ENCODE measurements at places on chromosomes 2 and 18.

DNA sequence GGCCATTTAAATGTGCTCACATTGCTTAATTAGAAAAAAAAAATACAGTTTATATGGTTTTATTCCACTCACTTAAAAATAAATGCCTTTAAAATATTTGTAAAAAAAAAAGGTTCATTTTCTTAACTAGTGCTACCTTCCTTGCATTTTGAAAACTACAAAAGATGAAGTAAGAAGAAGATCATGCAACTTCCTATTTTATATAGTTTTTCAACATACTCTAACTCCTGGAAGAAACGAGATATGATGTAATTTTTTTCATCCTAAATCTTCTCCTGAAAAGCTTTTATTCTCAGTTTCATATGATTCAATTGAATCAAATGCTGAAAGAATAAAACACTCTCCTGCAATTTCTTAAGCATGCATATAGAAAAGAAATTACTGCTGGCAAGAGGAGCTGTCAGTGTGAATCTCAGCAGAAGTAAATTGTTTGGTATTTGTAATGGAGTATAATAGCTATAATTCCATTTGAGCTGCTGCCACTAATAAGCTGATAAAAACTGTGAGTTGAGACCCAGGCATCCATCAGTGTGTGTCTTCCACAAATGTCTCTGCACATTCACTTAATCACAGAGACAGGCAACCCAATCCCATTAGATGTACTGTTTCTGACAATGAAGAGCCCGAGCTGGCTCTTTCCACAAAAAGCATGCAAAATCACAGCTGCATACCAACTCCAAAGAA, 3.7 kb downstream of the FTCDNL1 start:
- no peak for DNase-seq

DNA sequence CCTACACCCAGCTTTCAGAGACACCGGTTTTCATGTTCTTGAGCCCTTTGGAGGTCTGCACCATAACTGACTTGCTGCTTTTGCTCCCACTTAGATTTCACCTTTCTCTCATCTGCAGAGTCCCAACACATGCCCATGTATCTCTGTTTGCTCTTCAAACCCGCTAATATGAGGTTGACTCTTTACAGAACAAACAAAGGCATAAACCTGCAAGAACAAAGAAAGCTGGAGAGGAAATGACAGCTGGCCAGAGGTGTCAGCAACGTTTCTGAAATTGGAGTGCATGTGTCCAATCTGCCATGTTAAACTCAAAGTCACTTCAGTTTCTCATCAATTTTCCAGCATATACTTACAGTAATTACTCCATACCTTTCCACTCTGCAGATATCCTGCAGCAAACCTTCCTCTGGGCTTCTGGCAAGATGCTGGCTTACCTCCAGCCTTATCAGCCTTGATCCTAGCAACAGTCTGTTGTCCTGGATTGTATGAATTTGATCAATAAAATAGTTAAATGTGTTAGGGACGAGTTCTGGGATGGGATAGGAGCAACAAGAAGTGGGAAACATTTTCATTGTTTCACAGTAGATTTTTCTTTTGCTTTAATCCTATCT, 157.4 kb downstream of the FHOD3 start:
- no peak for DNase-seq

- no peak for DNase-seq
These were observed 944.8 kb upstream of the CNTNAP5 start for GRCh38 chr2:123080331-123080730.

- DNase-seq: no peak
These were observed 94.2 kb upstream of the DLX2 start for GRCh38 chr2:172196768-172197431.

GRCh38 chr2:204177977-204178522, 241.5 kb downstream of the ICOS start:
- DNase-seq: peak; percentile 21

DNA sequence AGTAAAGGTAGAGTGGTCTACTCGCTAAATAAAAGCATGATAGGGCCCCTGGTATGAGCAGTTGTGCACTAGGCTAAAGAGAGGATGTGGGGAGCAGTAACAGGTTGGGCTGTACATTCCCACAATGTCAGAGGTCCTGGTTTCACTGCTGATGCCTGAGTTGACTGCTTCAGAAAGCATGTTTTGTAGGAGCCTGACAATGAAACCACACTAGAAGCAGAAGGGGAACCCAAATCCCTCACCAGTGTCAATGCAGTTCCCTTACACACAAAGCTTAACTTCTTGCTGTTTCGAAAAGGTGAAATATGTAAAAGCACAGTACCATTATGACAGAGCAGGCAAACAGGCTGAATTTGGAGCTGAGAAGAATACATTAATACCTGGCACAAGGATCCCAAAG, 291.7 kb upstream of the KYNU start:
- DNase-seq: no peak

DNA sequence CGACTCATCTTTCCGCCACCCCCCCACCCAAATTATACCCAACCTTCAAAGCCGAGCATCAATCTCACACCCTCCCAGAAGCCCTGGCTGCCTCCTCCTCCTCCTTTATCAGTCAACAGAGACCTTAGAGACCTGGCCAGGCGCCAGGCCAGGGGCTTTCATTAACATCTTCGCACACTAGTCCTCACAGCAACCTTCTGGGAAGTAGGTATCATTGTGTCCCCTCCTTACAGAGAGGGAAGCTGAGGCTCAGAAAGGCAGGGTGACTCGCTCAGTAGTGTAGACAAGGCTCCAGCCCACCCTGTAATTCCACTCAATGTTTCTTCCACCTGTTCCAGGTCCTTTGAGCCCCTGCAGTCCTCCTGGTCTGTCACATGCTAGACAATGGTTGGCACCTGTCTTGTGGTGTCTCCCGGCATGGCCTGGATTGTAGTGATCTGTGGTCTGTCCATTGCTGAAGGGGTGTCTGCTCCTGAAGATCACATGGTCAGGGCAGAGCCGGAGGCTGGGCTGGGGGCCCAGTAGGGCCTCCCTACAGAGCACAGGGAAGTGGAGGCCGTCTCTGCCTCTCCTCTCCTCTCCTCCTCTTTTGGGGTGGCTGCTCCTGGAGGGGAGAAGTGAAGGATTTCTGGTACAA, 36.0 kb downstream of the KLHL29 start:
- no peak for DNase-seq

DNA sequence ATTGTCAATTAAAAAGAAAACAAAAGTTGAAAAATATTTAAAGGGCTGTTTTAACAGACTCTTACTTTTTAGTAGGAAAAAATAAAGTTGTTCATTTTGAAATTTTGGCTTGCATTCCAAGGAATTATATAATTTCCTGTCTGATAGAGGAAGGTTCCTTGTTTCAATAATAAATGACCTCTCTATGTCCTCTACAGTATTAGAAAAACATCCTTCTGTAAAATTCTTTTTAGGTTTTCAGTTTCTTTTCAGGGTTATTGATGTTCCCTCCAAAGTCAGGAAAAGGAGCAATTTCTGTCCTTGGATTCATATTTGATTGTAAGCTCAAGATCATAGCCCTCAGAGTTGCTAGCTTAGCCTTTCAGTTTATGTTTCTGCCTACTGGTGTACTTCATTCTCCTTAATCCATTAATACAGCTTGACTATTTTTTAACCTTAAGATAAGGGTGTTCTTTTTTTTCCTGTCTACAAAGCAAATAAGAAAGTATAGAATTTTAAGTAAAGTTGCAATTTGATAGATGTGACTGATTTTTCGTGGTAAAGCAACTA, 125.2 kb upstream of the COL3A1 start:
- no peak for DNase-seq

DNA sequence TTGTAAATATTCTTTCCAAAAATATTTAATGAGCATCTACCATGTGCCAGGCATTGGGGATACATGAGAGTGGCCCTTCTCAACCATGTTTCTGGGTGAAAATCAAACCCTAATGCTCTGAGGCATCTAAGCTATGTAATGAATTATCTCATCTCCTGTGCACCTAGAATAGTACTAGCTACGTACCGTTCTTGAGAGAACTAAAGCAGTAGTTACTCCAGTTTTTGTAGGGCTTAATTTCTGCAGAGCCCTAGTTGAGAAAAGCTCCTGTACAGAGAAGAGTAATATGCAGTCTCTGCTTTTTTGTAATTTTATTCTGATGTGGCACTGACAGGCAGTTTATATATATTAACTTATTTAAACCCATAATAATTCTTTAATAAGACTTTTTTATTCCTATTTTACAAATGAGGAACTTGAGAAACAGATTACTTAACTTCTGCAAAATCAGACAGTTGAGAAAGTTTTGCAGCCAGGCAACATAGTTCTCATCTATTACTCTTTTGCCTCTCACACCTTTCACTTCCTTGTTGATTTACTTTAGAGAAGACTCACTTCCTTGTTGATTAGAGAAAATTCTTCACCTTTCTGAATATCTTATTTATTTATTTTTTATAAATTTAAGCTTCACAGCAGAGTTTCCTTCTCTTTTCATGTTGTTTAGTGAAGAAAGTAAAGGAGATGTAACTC, 3.1 kb downstream of the SPOPL start:
- no peak for DNase-seq

GRCh38 chr18:63339920-63340484, 20.4 kb upstream of the BCL2 start:
- DNase-seq: peak; percentile 27

DNA sequence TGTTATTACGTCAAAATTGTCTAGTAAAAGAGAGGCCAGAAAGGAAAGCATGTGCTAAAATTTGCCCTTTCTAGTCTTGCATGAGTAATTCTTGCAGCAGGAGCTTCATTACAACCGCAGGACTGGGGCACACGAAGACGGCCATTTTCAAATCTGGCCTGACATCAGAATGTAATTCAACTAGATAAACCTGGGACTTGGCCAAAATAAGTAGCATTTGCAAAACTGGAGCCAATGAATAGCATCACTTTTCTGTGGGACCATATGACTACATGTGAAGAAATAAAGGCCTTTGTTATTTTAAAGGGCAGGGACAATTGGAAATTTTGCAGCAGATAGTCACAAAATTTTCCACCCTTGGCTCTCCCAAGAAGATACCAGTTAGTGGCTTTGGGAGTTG, 3.0 kb upstream of the FZD7 start:
- DNase-seq: no peak

GRCh38 chr2:236916181-236916580, 169.5 kb upstream of the COPS8 start:
- DNase-seq: no peak

- no peak for DNase-seq
These were observed 4.9 kb upstream of the PPM1B start for GRCh38 chr2:44163777-44164176.

GRCh38 chr2:104766683-104767082, 87.2 kb upstream of the POU3F3 start:
- DNase-seq: no peak

DNA sequence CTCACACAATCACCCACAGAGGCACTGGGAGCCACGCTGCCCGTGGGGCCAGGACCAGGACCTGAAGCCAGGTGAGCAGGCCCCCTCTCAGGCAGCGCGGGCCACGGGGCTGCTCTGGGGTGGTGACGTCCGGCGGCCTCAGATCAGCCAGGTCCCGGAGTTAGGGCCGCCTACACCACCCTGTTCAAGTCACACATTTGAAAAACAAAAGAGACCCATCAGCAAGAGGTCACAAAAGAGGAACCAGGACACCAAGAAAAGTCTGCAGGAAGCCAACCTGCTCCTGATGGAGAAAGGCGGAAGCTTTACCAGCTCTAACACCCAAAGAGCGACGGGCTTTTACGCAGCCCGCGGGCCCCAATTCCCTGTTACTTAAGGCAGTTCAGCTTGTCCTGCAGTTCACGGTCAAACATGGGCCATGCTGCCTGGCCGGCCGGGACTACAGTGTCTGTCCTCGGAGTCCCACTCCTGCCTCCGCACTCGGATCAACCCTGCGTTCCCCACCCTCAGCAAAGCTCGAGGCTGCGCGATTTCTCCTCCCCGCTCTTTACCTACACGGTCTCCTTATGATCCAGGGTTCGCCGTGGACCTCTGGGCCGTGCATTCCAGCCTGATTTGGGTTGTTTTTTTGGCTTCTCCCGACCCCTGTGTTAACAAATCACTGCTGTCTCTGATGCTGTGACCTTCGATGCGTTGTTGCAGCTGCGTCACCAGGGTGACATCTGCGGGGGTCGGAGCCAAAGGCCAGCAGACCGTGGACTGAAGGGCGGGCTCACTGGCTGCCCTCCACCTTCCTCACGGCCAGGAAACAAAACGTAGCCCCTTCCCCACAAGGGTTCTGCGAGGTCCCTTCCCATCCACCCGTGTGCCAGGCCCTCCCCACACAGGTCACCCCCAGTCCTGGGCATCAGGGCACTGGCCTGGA, 31.0 kb downstream of the SNORC start:
- no peak for DNase-seq

DNA sequence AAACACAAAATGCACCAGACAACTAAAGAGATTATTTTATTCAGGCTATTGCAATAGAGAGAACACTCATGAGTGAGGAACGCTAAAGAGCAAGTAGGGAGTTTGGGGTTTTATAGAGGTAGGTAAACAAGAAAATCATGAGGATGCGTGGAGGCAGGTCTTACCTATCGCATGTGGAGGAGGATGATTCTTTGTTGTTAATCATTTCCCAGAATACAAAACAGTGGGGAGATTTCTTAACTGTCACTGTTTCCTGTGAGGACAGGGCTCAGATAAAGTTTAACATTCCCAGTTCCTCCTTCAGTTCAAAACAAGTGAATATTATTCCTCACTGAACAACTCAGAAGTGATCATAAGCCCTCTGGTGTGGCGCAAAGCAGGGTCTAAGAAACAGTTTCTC, 156.1 kb upstream of the MGAT5 start:
- no peak for DNase-seq

DNA sequence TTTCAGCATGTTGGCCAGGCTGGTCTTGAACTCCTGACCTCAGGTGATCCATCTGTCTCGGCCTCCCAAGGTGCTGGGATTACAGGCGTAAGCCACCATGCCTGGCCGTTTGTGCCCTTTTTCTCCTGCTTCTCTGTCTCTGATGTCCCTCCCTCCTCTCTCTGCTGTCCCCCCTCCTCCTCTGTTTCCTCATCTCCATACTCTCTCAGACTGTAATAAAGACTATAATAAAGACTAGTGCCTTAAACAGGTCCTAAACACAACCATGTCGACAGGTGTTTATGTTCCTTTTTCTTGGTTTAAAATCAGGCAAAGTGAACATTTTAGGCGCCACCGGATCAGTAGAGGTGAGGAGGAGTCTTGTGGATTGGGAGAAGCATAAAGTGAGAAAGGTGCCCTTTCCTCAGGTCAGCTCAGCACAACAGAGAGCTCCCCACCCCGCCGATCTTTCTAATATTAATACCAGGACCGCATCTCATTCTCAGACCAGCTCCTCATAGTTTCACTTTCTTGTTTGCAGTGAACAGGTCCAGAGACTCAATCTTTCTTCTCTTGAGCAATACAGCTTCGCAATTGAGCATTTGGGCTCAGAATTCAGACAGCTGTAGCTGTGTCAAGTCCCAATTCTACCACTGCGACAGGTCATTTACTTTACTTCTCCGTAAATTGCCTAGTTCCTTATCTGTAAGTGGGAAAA, 23.7 kb downstream of the TIMM21 start:
- DNase-seq: no peak

DNA sequence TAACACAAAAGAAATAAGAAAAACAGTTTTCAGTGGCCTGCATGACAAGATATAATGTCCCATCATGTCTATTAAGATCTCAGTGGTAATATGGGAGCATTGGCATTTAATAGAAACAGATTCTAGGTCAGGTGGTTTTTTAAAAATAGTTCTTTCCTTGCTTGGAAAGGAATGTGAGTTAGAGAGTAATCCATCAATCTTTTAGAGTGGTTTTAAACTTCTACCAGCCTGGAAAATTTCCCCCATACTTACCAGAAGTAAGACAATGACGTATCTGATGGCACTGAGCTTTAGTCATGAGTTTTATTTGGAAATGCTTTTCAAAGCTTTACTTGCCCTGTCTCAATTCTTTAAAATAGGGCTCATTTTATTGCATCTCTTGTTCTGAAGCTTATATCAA, 441.7 kb upstream of the SMIM21 start:
- DNase-seq: no peak

- no peak for DNase-seq
These were observed 1.9 kb upstream of the PROM2 start for GRCh38 chr2:95272299-95272751.

All from hematopoietic multipotent progenitor cell treated with erythropoietin and hydrocortisone succinate and interleukin-3 and kit ligand, for 17 days (in vitro differentiated cells).